SHP77 treated with DMSO at 0.1 percent for 48 hours (cell line): ENCODE measurements at places on chromosomes 2 and 18.

- DNase-seq = no peak
Observed at GRCh38 chr2:104777721-104778120, 76.2 kb upstream of the POU3F3 start.

- DNase-seq = no peak
Observed at GRCh38 chr2:160478660-160479059, 14.9 kb downstream of the RBMS1 start.

DNA sequence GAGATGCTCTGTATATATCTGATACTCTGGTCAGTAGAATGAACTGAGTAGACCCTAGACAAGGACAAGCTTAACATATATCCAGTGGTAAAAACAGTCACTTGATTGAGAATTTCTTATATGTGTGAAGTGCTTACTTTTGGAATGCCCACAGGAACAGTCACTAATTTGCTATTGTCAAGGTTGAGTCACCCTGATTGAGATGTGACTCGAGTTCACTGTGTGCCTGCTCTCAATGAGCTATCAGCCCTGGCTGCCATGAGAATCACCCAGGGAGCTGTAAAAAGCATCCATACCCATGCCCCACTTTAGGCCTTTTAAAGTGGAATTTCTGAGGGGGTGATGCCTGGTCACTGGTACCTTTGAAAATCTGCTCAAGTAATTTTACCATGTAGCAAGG is 283.7 kb downstream of the SUCLG1 start:
- no peak for DNase-seq

DNA sequence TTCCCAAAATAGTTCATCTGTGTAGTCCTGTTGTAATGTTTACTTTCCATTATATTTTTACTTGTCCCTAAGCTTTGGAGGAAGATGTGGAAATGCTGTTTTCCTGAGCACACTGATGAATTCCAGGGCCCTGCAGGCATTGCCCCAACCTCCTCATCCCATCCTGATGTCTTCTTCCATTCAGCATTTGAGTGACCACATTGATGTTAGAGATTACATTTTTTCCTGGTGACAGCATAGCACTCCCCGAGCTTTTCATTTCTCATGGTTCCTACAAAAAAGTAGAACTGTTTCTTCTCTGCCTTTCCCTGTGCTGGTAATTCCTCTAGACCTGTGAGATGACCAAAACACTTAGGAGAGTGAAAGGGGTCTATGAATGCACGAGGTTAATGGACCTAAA is 4.8 kb downstream of the IL36A start:
- no peak for DNase-seq

- no peak for DNase-seq
Observed at GRCh38 chr2:120940319-120940696, 204.6 kb downstream of the GLI2 start.

- DNase-seq = no peak
Observed at GRCh38 chr18:7438646-7439045, 128.5 kb upstream of the PTPRM start.

- DNase-seq = no peak
Observed at GRCh38 chr2:200451511-200451910, 58.4 kb downstream of the KCTD18 start.

- no peak for DNase-seq
Observed at GRCh38 chr2:4269885-4270284, 566.5 kb downstream of the DCDC2C start.

GRCh38 chr18:27004056-27004829 is 138.7 kb upstream of the AQP4 start:
- DNase-seq = no peak

GRCh38 chr2:100234141-100234540 is 88.2 kb downstream of the LONRF2 start:
- DNase-seq = no peak

DNA sequence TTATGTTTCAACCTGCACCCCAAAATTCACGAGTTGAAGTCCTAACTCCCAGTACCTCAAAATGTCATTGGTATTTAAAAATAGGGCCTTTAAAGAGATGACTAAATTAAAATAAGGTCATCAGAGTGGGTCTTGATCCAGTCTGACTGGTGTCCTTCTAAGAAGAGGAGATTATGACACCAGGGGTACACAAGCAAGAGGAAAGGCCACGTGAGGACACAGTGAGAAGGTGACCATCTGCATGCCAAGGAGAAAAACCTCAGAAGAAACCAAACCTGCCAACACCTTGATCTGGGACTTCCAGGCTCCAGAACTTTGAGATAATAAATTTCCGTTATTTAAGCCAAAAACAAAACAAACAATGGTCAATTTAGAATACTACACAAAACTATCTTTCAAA is 22.6 kb downstream of the ROCK2 start:
- DNase-seq = no peak

GRCh38 chr2:38991899-38992298 is 102.2 kb downstream of the ARHGEF33 start:
- DNase-seq = no peak

GRCh38 chr2:214730800-214731407 is 78.6 kb downstream of the BARD1 start:
- DNase-seq = no peak

GRCh38 chr2:217749008-217749407 is 253.8 kb downstream of the TNS1 start:
- no peak for DNase-seq

GRCh38 chr2:191041418-191042161 is 27.6 kb upstream of the STAT1 start:
- DNase-seq = no peak

DNA sequence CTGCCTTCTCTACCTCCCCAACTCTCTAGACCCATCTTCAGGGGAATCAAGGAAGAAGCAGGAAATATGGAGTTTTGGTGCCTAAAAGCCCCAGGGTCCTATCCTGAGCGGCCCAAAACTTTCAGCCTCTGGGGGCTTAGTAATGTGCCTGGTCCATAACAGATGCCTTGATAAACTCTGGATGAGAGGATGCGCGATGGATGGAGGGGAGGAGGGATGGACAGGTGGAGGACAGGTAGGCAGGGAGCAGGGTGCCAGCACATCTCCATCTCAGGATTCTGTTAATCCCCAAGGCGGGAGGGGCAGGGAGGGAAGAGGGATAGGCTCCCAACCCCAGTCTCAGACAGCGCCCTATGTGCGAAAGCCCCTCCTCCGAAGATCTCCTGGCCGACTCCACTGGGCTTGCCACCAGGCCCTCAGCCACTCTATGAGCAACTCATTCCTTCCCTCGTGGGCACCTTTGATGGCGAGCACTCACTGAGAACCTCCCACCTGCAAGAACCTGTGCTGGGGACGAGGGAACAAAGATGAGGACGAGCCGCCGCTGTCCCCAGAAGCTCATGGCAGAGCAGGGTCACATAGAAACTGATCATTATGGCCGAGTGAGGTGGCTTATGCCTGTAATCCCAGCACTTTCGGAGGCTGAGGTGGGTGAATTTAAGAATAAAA is 23.1 kb downstream of the HS1BP3 start:
- DNase-seq = no peak

GRCh38 chr2:95670686-95671085 is 78.9 kb downstream of the TRIM43 start:
- no peak for DNase-seq

DNA sequence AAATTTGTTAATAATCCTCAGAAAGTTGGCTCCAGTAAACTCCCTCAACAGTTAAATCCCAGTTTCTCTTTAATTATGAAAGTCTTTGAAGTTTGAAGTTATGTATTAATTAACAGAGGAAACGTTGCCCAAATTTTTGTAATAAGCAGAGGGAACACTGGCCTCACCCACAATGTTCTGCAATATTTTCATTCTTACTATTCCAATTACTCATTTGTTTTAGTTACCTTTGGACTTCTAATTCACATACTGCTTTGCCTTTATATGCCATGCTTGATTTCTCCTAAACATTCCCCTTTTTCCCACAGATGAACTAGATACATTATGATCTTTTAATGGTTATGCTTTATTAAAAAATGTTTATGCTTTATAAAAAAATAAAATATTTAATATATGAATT is 61.3 kb downstream of the RELCH start:
- DNase-seq = no peak

- peak; percentile 16 for DNase-seq
Observed at GRCh38 chr2:5315512-5315911, 376.7 kb upstream of the SOX11 start.

GRCh38 chr2:54470266-54470938 is 14.3 kb downstream of the SPTBN1 start:
- DNase-seq = no peak

- peak; percentile 78 for DNase-seq
Observed at GRCh38 chr2:192978395-192978794, 783.7 kb upstream of the TMEFF2 start.

DNA sequence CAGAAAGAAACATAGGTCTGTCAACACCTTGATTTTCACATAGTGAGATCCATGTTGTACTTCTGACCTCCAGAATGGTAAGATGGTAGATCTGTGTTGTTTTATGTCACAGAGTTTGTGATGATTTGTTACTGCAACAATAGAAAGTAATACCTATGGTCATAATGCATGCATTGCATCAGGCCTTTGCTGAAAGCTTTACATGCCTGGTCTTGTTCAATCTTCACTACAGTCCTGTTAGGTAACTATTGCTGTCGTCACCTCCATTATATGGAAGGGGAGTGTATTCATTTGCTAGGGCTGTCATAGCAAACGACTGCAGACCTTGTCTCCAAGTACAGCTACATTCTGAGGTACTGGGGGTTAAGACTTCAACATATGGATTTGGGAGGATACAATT is 243.5 kb downstream of the ANAPC1 start:
- no peak for DNase-seq

GRCh38 chr18:21457179-21457535 is 143.3 kb downstream of the ESCO1 start:
- DNase-seq = no peak

GRCh38 chr18:74604774-74605173 is 7.1 kb downstream of the ZNF407 start:
- DNase-seq = no peak

- DNase-seq = no peak
Observed at GRCh38 chr2:72719416-72719815, 106.4 kb downstream of the EXOC6B start.

DNA sequence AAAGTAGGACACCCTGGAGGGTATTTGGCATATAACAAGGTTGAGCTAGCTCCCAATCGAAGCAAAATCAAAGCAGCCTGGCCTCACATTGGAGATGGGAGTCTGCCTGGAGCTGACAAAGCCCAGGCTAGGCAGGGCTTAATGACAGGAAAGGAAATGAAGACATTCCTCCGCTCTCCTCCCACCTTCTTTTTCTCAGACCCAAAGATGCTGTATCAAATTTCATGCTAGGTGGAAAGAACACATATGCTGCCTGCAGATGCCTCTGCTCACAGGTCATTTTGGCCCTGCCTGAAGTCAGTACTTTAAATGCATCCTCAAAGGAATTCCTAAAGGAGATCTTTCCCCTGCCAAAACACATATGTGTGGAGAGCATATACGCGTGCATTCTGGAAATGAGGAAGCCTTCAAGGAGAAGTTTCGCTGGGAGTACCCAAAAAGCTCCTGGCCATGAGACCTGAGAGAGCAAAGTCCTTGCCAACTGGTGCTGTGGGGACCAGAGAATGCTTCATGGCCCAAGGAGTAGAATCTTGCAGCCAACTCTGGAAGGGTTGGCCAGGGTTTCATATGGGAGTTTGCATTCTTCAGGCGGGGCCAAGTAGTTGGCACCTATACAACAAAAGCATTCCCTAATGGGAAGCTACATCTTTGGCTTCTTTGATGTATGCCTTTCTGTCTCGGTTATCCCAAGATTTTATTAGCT is 88.0 kb downstream of the AQP4 start:
- no peak for DNase-seq

DNA sequence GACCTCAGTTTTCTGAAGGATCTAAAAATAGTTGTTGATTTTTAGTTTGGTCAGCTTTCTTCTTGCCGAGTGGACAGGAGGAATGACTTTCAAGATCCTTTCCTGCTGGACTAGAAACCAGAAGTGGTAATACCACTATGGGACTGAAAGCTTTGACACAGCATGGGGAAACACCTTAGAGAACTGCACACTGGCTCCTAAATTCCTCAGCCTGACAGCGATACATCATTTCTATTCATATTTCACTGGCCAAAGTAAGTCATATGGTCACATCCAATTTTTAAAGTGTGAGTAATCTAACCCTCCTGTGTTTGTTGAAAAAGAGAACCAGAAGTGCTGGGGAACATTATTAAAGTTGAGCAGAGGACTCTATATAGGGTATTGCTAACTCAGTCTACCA is 244.7 kb upstream of the MMADHC start:
- no peak for DNase-seq

- no peak for DNase-seq
Observed at GRCh38 chr2:212960336-212960735, 191.1 kb downstream of the IKZF2 start.

DNA sequence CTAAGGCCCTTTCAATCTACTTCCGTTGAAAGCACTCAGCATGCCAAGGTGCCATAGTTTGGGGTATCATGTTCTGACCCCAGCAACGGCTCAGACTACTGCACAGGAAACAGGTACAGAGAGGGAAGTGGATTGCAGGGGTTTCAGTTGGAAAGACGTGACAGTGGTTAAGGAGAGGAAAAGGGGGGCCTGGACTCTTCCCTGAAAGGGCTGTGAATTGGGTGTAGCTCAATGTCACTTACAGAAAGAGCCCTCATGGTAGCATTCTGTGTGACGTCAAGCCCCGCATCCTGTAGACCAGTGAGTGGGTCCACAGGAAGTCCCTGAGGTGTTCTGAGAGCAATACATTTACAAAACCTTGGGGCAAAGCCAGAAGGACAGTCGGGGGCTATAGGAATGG is 121.5 kb upstream of the GYPC start:
- DNase-seq = no peak
